ENCODE measurements at places on chromosomes 3 and 15. TPM values are rescaled to one million over a fixed set of nuclear protein-coding genes. Genes with fewer than 3 reads are reported as not detected.

SLC12A1 gene
- total RNA-seq = not detected

DNA sequence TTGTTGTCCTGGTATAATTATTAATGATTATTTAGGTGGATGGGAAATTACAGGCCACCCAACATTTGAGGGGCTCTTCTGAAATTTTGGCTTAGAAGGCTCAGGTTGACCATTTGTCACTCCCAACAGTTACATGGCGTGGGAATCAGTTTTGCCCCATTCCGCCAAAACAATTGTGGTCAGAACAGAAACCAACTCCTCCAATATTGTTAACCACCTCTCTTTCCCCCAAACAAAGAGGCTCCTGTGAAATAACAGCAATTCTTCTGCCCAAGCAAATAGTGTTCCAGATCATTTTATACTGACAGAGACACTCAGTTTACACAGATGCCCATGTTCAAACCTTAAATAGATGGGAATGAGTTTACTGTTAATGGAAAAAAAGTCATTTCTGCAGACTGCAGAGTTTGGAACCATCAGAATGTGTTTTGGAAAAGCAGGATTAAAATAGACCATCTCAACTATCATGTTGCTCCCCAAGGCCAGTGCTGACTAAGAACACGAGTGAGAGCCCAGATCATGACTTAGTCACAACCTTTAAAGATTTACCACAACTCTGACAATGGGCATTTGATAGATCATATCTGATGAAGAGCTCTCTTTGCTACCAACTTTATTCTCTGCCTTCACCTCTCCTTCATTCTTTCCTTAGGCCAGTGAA lies 102.1 kb downstream of the DUT start:
- peak; percentile 73 for DNase-seq

GRCh38 chr3:135622656-135623055 lies 342.9 kb upstream of the PPP2R3A start:
- no peak for DNase-seq

DNA sequence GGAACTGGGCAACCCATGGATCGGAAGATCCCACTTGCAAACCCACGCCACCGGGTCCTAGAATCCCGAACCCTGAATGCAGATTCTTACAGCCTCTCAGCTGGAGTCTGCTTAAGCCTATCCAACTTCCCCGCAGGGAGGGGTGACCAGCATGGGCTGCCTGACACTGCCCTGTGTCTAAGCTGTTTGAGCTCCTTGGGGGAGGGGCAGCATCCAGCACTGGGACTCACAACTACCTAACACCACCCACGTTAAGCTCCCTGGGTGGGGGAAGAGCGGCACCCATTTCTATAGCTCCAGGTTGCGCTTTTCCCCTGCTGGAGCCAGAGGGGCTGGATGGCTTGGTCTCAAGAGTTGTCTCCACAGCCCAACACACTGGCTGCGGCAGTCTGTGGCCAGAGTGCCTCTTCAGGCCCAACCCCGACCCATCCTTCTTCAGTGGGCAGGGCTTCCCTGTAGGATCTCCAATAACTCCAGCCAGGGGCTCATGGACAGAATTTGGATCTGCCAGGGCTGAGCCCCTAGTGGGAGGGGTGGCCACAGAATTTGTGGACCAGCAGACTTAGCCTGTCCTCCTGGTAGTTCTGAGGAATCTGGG lies 649.2 kb downstream of the TUSC7 start:
- DNase-seq = no peak

- DNase-seq = no peak
Measured at GRCh38 chr3:131630807-131631206, 128.0 kb upstream of the MRPL3 start.

GRCh38 chr3:14482271-14482721 lies 57.8 kb downstream of the GRIP2 start:
- DNase-seq = no peak

DNA sequence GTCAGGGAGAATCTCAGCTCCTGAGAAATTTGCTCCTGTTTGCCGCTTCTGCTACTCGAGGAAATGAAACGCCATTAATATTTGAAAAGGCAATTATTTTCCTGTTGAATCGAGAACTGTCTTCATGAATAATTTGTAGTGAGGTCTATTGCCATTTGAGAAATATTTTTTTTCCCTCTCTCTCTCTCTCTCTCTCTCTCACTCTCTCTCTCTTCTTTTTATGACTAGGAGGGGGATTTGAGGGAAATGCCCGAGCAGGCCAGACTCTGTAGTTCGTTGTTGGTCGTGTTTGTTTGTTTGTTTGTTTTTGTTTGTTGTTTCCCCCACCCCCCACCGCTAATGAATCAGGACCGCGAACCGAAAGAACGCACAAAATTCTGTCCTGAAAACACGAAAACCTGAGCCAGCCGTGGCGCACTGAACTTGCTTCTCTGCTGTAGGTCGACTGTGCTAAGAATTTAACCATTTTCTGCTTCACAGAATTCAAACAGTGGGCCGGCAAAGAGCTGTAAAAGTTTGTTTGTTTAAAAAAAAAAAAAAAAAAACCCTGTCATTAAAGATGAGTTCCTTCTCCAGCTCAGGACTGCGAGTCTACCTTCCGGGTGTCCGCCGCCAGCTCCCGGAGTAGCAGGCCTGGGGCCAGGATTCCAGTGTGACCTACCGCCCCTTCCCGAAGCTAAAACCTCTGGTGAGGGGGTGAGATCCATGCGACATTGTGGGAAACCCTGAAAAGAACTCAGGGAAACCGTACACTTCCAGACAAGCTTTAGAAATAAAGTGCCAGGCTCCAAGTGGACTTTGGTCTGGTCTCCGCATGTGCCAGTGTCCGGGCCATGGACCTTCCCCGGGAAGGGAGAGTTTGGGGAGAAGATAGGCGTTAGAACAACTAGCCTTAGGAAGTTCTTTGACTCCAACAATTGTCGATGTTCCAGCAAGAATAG lies 12.1 kb downstream of the ZIC4 start:
- no peak for DNase-seq

DNA sequence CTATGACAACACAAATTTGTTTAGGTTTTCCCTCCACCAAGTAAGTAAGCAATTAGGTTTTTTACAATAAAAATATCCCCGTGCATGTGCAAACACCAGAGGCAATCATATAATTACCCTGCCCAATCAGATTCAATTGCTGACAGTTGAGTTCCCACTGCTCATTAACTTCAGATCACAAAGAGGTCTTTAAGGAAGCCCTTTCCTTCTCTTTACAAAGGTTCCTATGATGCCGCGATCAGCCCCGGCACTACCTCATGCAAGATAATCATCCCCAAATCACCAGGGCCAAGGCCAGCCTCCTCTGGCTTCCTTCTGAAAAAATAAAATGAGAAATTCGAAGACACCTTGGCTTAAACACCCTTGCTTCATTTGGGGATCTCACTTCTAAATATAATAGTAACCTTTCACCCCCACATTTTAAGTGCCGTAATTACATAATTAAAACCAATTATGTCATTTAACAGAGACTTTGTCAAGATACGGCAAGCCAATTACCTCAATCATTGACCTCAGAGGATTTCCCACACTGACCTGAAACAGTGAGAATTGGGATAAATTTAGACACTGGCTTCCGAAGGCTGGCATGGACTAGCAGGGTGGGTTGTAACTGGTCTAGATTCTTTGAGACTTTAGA lies 121.3 kb upstream of the WNT5A start:
- DNase-seq = no peak

- DNase-seq = no peak
Measured at GRCh38 chr3:122301063-122301462, 24.0 kb upstream of the CSTA start.

Data from HT1080 (cell line).